Cerebellum (tissue), 4 donors: ENCODE measurements at places on chromosomes 2 and 18. TPM values are rescaled to one million over a fixed set of nuclear protein-coding genes. Genes with fewer than 3 reads are reported as not detected.

The NEDD4L gene
- 160 TPM for total RNA-seq

DNA sequence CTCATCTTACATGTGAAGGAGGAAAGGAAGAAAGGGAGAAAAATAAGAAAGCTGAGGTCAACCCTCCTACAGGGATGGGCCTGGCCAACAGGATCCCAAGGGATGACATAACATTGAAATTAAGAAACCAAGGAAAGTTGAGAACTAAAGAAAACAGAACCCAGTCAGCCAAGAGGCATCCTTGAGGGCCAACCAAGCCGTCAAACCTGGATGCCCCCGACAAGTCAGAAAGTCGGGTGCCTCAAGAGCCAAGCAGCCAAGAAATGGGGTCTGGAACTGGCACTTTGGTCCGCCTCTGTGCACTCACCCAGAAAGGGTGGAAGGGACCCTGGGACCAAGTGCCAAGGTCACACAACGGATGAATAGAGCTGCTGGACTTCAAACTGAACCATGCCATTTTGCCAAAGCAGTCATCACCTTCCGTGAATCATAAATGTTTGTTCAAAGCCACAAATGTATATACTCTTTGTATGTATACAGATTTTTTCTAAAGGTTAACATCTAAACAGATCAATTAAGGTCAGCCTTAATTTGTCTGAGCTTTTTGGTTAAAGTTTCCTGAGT is 27.0 kb upstream of the PTPN4 start:
- DNase-seq: no peak

GRCh38 chr18:9029131-9029530 is 73.4 kb upstream of the NDUFV2 start:
- DNase-seq: no peak

DNA sequence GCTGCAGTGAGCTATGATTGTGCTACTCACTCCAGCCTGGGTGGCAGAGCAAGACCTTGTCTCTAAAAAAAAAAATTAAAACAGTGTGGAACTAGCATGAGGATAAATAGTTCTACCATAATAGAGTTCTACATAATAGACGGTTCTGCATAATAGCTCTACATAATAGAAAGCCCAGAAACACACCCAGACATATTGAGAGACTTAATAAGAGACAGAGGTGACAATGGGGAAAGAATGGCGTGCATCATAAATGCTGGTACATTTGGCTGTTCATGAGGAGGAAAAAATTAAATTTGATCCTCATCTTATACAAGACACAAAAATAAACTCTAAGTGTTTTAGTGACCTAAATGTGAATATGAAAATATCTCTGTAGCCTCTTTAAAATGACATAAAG is 58.5 kb downstream of the PTRHD1 start:
- DNase-seq: no peak

DNA sequence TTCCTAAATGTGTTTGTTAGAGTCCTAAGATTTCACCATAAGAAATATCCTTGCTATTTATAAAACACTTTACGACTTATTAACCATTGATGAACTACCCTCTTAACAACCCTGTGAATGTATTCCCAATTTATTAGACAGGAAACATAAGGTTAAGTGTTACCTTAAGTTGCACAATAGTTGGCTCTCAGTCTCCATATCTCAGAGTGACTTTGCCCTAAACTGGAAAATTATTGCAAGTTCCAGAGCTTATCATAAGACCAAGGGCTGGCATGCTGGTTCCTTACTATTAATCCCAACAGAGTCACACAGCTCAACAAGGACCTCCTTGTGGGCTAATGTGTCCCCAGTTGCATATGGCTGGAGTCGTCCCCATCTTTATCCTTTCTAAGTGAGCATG is 165.8 kb downstream of the INSIG2 start:
- no peak for DNase-seq

- no peak for DNase-seq
Measured at GRCh38 chr2:171171808-171172207, 11.1 kb upstream of the TLK1 start.

DNA sequence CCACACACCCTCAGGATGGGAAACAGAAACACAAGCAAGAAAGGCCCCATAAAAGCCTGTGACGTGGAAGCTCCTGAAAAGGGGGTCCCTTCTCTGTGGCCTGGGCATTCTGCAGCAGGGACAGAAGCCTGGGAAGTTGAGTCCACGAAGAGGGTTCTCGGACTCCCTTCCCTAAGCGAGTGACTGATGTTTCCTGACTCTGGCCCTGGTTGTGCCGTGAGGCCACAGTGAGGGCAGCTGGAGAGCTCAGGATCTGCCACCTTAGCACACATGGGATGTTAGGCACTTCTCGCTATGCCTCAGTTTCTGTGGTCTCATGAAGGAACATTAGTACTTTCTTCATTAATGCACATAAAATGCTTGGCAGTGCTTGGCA is 87.2 kb upstream of the ZFP36L2 start:
- no peak for DNase-seq

DNA sequence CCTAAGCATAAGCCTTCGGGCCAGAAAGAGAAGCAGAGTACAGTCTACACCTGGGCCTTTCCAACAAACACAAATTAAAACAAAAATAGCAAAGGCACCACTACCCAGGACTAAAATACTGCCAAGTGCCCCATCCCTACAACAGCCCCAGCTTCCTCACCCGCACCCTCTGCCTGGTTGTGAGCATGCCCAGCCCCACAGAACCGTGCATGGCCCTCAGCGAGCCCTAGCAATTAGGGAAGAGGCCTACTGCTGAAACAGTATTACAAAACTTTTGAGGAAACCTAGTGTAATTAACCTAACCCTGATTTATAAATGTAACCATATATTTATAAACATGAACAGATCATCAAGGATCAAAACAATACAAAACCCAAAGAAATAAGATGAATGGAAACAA is 44.2 kb downstream of the FARSB start:
- no peak for DNase-seq

DNA sequence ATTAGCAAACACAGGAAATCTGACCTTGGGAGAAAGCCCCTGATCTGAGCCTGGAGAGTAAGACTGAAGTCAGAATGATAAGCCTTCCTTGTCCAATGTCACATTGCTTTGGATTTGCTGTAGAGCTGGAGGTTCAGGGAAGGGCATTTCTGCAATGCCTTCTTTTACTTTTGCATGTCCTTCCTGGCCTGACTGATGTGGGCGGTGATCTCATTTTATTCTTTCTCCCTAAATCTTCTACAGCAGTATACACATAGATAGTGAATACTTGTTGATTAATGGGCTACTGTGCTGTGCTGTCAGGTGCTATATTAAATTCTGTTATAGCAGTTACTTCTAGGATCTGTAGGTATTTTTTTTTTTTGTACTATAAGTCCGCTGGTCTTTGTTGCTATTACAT is 62.6 kb downstream of the PLCL1 start:
- DNase-seq: no peak

The SKA1 gene
- 5.3 TPM for total RNA-seq

- no peak for DNase-seq
Measured at GRCh38 chr2:19759880-19760279, 141.9 kb downstream of the TTC32 start.

DNA sequence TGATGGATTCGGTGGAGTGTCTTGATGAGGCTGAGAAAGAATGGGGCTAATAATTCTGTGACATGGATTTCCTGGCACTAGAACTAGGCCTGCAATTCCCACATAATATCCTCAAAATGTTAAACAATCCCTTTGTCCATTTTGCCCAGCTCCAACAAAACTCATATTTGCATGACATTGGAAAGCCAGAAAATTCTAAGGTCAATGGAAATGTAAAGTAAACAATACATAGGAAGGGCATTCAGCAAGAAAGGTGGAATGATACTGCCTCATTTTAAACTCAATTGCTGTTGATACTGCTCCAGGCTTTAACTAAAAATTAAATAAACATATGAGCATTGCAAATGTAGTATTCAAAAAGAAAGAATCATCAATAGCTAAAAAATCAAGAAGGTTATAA is 434.8 kb upstream of the SLC8A1 start:
- no peak for DNase-seq

The VWC2L gene
- total RNA-seq: 4.3 TPM

- no peak for DNase-seq
Measured at GRCh38 chr2:73203055-73203681, 794 bp downstream of the NOTO start.

DNA sequence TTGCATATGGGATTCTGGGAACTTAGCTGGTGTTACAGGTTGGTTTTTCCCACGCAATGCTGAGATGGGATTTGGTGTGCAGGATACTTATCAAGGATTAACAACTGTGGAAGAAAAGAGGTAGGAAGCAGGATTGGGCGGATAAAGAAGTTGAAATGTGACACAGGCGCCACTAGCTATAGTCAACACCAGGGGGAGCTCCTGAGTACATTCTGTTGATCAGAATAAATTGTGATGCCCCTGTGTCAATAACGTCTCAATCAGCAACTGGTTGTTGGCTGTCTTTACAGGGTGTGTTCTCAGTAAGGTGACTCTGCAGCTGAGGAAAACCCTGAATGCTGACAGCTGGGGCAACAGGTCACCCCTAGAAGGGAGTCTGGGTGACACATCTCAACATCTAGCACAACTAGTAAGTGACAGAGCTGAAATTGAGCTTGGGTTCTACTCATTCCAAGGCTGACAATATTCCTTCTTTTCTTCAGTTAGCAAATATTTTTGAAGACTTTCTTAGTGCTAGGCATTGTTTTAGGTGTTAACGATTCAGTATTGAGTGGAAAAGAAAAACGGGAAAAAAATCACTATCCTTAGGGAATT is 143.0 kb downstream of the ARL6IP6 start:
- no peak for DNase-seq

GRCh38 chr2:119223521-119224390 is at the start of gene STEAP3:
Gene STEAP3 (plus strand): TSS chr2:119223834. CDS start chr2:119231013, 7,179 bp downstream.
- peak; percentile 75 for DNase-seq

- no peak for DNase-seq
Measured at GRCh38 chr2:98281607-98282006, 64.6 kb upstream of the CNGA3 start.

The PTCD3 gene
- 124 TPM for total RNA-seq

The SPATA3 gene
- total RNA-seq: not detected

- no peak for DNase-seq
Measured at GRCh38 chr18:27009293-27009692, 143.8 kb upstream of the AQP4 start.

DNA sequence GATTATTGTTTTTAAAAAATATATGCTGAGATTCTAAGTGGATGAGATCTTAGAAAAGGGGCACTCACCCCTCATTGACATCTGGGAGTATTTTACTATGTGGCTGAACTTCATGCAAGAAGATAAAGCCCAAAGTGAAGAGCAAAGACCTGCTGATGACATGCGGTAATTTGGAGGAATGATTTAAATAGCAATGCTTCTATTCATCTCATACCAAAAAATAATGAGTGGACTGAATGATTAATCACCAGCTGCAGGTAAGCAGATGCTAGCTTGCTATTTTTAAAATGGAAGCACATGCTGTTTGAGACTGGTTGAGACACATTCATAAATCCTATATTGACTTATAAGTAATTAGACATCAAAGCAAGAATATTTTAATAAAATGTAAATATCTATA is 12.7 kb upstream of the CDK15 start:
- DNase-seq: no peak

DNA sequence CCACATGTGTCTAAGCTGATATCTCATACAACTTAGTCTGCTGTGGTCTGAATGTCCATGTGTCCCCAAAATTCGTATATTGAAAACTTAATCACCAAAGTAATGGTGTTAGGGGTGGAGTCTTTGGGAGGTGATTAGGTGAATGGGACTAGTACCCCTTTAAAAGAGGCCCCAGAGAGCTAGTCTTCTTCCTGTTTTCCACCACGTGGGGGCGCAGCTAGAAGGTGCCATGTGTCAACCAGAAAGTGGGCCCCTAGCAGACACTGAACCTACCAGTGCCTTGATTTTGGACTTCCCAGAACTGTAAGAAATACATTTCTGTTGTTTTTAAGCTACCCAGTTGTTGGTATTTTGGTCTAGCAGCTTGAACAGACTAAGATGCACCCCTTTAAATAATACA is 86.6 kb downstream of the ASB1 start:
- DNase-seq: no peak

The EIF2AK3 gene
- total RNA-seq: 25.2 TPM

DNA sequence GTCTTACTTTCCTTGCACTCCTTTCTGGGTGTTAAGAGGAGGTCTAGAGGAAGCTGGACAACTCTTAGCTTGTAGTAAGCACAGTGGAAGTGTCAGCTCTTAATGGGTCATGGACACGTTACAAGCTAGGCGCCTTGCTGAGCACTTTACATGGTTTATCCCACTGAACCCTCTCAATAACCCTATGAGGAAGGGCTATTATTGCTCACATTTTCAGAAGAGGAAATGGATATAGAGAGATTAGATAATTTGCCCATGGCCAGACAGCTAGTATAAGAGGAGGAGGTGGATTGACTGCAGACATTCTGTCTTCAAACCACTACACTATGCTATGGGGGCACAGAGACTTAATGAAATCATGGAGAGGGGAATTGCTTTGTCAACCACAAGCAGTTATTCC is 8.3 kb upstream of the IL1RN start:
- no peak for DNase-seq

- no peak for DNase-seq
Measured at GRCh38 chr2:10402653-10403215, 45.4 kb downstream of the ODC1 start.

DNA sequence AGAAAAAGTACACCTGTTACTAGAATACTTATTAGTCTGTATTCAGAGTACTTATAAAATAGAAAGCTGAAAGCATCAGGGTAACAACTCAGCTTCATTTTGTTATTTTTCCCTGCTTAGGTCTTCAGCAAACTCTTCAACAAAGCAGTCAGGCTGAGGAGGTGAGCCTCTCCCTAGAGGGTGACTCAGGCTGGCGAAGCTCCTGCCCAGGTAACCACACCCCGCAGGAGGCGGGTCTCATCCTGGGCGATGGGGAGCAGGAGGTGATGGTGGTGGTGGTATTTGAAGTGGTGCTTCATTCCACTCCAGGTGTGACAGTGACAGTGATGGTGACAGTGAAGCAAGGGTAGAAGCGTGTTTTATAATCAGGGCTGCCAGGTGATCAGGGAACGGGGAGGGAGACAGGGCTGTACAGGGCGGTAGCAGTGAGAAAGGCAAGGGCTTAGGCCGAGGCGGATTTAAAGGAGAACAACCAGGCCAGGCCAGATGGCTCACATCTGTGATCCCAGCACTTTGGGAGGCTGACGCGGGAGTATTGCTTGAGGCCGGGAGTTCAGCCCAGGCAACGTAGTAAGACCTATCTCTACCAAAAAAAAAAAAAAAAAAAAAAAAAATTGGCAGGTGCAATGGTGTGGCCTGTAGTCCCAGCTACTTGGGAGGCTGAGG is 127.1 kb downstream of the SOCS6 start:
- DNase-seq: no peak

The HDHD2 gene
- total RNA-seq: 37.6 TPM

DNA sequence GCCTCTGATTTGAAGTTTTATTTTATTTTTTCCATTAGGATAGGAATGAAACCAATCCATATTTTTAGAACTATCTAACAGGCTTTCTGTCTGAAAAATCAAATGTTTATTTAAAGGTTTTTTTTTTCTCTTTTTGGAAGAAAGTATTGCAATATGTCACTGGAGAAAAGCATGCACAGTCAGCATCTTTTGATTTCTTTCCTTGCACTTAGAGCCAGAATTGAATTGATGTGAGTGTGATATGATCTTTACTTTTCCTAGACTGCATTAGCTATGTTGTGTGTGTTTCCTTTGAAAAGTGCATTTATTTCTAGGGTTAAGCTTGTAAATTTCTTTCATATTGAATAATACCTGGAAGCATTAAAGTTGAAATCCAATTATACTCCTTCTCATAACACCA is 87.6 kb downstream of the ASXL3 start:
- DNase-seq: no peak

- no peak for DNase-seq
Measured at GRCh38 chr2:171217330-171217729, 56.6 kb upstream of the TLK1 start.

The MAPK4 gene
- total RNA-seq: 19.5 TPM
